Testis (tissue), 5 donors: ENCODE measurements at places on chromosomes 5 and 9.

- DNase-seq: no peak
These were observed 13.0 kb upstream of the C9orf72 start for GRCh38 chr9:27586304-27586703.

- no peak for DNase-seq
These were observed 120.2 kb downstream of the SSBP2 start for GRCh38 chr5:81630684-81631083.

DNA sequence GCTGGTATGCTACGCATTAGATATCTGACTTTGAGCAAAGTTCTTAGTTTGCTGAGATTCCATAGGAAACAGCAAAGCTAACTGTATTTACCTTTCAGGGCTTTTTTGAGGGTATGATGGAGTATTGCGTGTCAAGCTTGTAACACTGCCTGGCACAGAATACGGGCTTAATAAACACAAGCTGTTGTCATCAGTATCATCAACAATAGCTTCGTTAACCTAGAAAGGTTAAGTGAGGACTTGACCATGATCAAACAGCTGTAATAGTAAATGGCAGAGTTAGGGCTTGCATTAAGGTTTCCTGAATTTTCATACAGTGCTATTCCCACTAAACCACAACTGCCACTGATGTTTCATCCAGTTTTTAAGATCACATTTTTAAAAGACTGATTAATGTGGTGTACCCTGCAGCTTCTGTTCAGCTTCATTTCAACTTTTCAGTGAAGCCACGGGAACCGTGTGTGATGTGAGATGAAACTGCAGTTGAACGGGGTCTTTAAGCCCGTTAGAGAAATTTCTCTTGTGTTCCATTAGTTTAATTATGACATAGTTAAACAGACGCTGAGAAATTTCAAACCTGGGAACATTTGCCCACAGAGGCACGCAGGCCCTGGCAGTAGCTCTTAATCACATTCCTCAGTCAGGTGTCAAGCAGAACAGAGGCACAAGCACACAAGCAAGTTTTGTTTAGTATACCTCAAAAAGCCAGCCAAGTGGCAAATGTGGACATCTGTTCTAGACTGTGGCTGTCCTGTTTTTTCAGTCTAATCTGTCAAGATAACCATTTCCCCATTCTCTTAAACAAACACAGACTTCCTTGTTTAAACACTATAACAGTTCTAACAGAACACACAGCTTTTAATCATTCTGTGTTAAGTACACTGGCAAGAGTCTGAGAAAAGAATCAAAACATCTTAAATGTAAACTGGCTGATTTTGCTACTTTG lies 147.1 kb downstream of the ZNF608 start:
- DNase-seq: peak; percentile 21

DNA sequence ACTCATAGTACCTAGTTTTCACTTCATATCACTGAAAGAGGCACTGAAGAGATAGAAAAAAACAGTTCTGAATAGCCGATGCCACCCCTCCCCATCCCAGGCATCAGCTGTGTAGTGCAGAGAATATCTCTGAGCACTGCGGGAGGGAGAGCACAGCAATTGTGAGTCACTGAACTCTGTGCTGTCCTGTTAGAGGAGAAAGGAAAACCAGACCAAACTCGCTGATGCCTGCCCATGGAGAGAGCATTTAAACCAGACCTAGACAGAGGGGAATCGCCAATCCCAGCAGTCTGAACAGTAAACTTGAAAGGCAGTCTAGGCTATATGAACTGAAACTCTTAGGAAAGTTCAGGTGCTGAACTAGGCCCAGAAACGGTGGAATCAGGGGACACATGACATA lies 120.1 kb upstream of the SLC30A5 start:
- no peak for DNase-seq

- DNase-seq: no peak
These were observed 14.6 kb downstream of the ENTREP1 start for GRCh38 chr9:69339620-69340019.

GRCh38 chr9:136605988-136606660 lies 56.6 kb upstream of the EGFL7 start:
- no peak for DNase-seq

- DNase-seq: no peak
These were observed 44.6 kb downstream of the TSSK1B start for GRCh38 chr5:113390224-113390623.

- no peak for DNase-seq
These were observed 6.9 kb upstream of the CARD9 start for GRCh38 chr9:136380381-136380780.

GRCh38 chr5:133205649-133206048 lies 153.8 kb downstream of the HSPA4 start:
- no peak for DNase-seq

DNA sequence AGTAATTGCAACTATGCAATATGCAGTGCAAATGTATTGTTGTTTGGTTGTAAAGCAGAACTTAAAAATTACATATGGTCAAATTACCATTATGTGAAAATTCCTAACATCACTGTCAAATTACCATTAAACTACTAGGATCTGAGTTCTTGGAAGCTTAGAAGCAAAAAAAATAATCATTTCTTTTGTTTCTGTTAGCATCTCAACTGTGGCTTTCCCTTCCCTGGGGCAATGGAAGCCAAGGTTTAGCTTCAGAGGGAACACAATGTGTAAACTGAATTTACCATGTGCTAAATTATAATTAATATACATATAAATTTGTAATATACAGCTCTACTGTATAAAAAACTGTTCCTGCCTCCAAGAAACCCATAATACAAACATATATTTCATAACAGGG lies 159.4 kb downstream of the GNAQ start:
- no peak for DNase-seq

DNA sequence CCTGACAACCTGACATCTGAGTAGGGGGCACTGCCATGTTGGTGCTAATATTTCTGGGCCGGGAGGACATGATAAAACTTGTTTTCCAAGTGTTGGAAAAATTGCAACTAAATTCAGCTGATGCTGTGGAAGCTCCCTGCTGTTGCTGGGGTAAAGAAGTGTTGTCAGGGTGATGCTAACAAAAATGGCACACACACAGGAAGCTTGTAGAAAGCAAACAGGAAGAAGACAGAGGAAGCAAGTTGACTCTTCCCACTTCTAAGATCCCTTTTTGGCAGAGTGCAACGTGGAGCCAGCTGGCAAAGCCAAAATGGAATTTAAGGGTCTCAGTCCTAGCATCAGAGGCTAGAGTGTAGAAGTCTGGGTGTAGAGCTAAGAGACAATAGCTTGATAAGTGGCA lies 11.3 kb upstream of the RIOK2 start:
- DNase-seq: no peak

DNA sequence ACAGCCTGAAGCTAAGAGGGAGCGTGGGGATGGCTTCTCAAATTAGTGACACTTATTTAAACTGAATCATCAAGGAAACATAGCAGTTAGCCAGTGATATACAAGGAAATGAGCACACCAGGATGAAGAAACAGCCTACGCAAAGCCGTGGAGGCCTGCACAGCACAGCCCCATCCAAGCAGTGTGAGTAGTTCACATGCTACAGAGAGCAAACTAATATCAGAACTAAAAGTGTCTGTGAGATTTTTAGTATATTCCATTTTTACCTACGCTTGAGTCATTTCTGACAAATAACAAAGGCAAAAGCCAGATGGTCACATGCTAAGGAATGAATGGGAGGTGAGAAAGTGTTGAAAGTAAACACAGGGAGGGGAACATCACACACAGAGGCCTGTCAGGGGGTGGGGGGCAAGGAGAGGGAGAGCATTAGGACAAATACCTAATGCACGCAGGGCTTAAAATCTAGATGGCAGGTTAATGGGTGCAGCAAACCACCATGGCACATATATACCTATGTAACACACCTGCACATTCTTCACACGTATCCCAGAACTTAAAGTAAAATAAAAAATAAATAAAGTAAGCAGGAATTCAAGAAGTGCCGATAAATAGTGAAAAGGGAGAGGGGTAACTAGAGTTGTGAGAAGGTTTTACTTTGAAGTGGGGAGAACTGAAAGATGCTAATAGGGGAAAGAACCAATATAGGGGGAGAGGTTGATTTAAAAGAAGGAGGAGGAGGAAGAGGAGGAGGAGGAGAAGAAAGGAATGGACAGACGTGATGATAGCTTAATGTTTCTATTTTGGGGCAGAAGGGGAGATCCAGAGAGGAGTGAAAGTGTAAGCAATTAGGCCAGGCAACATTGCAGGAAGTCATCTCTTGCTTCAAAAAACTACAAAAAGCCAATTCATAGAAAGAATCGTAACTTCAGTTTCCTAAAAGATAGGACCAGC lies 100.9 kb upstream of the PTGER4 start:
- DNase-seq: no peak

- DNase-seq: no peak
These were observed 5.8 kb upstream of the JAK2 start for GRCh38 chr9:4979239-4979638.

DNA sequence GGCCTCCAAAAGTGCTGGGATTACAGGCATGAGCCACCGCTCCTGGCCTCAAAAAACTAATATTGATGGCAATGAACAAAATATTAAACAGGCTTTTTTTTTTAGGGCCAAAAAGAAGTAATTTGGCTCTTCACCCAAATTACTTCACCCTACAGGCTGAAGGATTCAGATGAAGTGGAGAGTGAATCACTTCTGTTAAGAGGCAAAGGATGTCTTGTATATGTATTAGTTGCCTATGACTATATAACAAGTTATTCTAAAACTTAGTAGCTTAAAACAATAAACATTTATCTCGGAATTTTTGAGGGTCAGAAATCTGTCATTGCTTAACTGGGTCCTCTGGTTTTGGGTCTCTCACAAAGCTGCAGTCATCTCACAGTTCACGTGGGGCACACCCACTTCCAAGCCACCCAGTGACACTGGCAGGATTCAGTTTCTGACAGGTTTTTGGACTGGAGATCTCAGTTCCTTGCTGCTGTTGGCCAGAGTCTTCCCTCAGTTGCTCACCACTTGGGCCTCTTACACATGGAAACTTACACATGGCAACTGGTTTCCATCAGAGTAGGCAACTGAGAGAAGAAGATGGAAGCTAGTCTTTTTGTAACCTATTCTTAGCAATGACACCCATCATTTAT lies 66.7 kb downstream of the IQGAP2 start:
- no peak for DNase-seq

- no peak for DNase-seq
These were observed 833 bp downstream of the C5orf24 start for GRCh38 chr5:134846641-134846960.

DNA sequence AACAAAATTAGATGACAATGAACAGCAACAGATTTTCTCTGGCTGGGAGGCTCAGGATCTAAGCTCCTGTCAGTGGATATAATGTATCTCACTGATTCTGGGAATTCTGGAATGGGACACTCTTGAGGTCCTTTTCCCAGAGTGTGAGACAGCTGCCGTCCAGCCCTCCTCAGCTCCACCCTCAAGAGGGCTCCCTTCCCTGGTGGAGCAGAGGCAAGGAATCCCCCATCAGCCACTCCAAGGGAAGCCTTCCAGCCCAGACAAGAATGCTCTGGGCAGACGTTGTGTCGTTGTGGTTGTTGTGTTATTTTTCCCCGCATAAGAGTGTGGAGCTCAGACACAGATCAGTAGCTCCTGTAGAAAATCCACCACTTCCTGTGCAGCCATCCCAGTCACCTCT lies 47.7 kb upstream of the ATP10B start:
- no peak for DNase-seq

DNA sequence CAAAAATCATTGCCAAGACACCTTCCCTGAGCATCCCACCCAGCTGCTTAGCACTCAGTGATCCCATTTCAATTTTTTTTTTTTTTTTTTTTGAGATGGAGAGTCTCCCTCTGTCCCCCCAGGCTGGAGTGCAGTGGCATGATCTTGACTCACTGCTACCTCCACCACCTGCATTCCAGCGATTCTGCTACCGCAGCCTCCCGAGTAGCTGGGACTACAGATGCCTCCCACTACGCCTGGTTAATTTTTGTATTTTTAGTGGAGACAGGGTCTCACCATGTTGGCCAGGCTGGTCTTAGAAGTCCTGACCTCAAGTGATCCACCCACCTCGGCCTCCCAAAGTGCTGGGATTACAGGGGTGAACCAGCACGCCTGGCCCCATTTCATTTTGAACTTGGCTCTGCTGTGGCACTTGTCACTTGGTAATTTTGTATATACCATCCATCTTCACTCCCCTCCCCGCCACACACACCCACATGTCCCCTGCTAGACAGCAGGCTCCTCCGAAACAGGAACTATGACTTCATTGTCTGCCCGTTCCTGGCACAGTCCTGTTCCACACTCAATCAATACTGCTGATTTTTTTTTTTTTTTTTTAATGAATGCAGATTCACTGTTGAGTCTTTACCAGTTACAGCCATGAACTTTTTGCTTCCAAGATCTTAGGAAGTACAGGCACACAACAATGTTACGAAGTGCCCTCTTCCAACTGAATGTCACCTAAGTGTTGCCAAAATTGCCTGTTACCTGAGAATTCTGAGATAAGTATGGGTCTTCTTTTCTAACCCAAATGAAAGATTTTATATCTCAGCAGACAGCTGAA lies 17.3 kb upstream of the ZBTB34 start:
- peak; percentile 38 for DNase-seq

GRCh38 chr5:172175263-172175719 lies 12.7 kb downstream of the STK10 start:
- DNase-seq: no peak

DNA sequence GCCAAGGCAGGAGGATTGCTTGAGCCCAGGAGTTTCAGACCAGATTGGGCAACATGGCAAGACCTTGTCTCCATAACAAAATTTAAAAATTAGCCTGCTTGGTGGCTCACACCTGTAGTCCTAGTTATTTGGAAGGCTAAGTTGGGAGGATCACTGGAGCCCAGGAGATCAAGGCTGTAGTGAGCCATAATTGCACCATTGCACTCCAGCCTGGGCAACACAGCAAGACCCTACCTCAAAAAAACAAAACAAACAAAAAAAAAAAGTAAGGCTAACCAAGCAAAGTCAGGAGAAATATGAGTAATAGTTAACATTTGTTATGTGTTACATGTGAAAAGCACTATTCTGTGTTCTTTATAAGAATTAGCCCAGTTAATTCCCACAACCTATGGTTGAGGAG lies 74.7 kb downstream of the FOXB2 start:
- DNase-seq: no peak

- DNase-seq: no peak
These were observed 20.0 kb upstream of the ANKRD55 start for GRCh38 chr5:56253126-56253525.

DNA sequence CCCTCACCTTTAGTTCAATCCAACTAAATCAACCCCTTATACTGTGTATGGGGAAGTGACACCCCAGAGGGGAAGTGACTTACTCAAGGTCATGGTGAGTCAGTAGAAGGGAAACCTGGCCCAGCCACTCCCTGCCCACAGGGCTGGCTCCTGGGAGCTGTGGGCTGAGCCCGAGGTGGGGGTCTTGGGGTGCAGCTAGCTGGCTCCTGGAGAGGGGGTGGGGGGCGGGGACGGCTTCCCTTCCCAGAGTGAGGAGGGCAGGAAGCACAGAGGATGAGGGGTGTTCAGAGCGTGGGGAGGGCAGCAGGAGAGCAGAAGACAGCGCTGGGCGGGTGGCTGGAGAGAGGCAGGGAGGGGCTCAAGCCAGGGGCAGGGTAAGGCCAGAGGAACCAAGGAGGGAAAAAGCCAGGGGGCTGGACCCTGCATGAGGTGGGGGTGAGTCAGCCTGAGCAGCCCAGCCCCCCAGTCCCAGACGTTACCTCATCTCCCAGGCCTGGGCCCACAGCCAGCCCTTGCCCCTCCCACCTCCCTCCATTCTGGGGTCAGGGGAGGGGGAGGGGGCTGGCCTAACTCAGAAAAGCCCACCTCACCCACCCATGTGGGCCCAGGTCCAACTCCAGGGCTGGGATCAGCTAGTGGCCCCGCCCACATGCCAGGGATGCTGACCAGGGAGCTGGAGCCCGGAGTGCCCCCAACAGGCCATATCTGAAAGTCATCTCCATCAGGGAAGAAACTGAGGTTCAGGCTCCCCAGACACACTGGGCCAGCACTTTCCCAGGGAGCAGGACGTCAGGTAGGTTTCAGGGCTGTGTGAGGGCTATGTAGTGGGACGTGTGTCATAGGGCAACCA lies 2.8 kb downstream of the PDLIM7 start:
- DNase-seq: no peak
